ENCODE measurements at places on chromosomes 1 and 21.

GRCh38 chr1:100834777-100835660 lies 59.6 kb downstream of the EXTL2 start:
- no peaks in the 10 kb centered on the region for H3K27me3 ChIP-seq
- H3K4me3 ChIP-seq: no peak overlapping the region
- H3K27ac ChIP-seq: no peak overlapping the region

DNA sequence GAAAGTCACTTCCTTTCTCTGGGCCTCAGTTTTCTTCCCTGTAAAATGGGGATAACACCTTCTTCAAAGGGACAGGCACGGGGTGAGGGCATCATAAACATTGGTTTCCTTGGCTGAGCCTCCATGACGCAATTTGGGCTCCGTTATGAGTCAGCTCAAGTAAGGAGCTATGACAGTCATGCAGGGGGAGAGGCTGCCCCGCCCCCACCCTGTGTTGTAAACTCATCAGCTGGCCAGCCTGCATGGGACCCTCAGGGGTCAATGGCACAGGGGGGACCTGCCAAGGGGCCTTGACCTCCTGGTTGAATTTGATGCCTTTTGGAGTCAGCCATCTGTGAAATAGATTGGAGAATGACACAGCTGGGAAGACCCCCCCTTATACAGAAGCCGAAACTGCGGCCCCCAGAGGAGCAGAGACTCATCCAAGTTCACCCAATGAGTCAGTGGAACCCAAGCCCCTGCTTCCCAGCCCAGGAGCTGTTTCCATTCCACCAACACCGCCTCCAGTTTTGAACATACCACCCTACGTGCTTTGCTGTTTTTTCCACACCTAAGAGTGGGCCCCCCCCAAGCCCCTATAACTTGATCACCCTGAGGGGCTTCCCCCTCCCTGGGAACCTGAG lies 36.8 kb upstream of the RUNX3 start:
- peak; percentile 85 for DNase-seq
- no peak overlapping the region for H3K27ac ChIP-seq
- H3K4me1 ChIP-seq: peaks cover 10% of the 10 kb centered on the region
- H3K36me3 ChIP-seq: no peaks in the 10 kb centered on the region

DNA sequence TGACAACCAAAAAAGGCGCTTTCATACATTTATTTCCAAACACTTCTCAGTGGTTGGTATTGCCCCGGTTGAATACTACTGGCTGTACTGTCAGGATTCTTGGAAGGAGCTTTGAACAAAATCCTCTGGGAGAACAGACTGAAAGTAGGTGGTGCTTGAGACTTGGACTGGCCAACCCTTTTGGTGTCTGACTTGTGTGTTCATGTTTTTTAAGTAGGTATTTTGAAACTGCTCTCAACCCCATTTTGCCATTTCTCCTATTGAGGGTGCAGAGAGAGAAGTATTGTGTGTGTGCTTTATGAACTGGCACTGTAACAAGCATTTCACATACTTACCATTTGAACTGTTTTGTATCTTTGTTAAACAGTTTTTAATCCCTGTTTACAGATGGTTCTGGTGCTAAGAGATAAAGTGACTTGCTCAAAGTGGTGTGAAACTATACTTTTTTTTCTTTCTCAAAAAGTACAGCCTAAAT lies 21.2 kb downstream of the ARID1A start:
- no peaks in the 10 kb centered on the region for H3K36me3 ChIP-seq
- no peak overlapping the region for H3K4me3 ChIP-seq
- H3K27ac ChIP-seq: no peak overlapping the region

GRCh38 chr1:72280711-72281110 lies 1.6 kb downstream of the NEGR1 start:
- H3K27me3 ChIP-seq: no peaks in the 10 kb centered on the region
- peaks cover 35% of the 10 kb centered on the region for H3K4me1 ChIP-seq
- H3K36me3 ChIP-seq: no peaks in the 10 kb centered on the region
- no peak overlapping the region for H3K27ac ChIP-seq
